ENCODE measurements at places on chromosomes 2 and 18.

GRCh38 chr2:120520929-120521912, 175.3 kb downstream of the INHBB start:
- DNase-seq: peak; percentile 53

DNA sequence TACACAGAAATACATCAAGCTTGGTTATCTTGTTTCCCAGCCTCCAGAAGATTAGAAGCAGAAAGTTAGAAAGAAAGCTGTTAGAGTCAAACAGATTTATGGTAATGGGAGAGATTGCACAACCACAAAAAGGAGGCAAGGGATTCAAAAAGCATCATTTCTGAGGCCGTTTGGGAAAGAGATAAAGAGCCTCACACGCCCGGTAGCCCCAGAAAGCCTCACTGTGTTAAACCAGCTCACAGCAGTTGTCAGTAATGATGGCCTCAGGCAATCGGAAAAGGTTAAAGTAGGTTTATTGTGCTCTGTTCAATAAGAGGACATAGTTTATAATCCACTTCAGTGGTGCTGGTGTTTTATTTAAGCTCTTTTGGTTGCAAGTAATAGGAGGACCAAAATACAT, 111.3 kb downstream of the DCC start:
- DNase-seq: no peak

GRCh38 chr2:179612591-179613298, 248.7 kb downstream of the ZNF385B start:
- DNase-seq: no peak

DNA sequence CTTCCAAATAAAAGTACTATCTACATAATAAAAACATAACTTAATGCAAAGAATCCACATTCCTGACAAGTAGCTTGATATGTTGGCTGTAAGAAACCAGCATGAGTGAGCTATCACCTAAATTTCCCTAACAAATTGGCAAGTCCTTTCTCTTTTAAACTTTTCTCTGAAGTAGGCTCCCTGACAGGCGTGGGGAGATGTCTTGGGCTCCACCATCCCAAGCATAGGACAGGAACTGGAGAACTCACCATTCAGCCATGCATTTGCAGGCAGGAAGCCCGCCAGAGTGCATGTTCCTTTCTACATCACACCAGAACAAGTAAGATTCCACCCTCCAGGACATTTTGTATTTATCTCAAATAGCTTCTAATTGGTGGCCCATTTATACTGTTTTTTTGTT, 921.9 kb upstream of the CELF4 start:
- no peak for DNase-seq

DNA sequence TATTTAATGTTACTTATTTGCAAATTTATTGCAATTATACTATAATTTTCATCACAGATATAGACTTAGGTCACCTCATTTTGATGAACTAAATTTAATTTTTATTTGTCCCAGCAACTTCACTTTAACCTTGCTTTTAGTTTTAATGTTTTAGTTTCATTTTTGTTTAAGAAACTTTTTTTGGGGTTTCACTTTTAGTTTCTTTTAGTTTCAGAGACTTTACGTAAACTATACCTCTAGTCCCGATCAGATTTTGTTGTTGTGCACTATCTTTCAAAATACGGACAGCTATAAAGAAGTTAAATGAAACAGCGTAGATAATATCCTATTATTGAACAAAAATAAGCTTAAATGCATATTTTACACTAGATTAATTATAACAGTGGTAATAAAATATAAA, 460.5 kb downstream of the ERBB4 start:
- no peak for DNase-seq

DNA sequence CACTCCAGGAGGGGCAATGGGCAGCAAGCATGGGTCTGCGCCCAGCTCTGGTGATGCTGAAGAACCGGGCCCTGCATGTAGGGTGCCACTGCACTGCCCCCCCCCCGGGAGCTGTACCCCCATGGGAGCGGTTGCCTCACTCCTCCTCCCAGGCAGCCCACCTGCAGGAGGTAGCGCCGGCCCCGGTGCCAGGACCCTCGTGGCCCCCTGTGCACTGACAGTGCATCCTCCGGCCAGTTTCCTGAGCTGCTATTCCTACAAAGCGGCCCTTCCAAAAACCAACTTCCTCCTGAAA, 109.4 kb downstream of the ZNF516 start:
- no peak for DNase-seq

- no peak for DNase-seq
Observed at GRCh38 chr18:36460854-36461253, 163.3 kb downstream of the FHOD3 start.

GRCh38 chr2:235330775-235331451, 162.9 kb upstream of the AGAP1 start:
- peak; percentile 92 for DNase-seq

GRCh38 chr2:238231251-238231793, 8.5 kb downstream of the HES6 start:
- no peak for DNase-seq

DNA sequence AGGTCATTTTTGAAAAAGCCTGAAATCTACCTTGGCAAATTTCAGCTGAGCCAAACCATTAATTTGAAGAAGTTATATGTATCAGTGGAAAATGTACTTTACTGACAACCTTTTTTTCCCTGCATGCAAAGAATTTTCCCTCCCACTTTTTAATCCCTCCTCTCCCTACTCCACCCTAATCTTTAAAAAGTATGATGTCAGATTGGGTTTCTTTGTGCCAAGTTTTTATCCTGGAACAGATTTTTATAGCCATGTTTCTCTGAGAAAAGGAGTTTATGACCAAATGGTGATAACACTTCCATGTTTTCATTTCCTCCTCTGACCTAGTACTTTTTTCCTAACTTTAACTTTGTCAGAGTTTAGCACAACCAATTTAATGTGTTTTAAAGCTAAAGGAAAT, 250.3 kb upstream of the FOSL2 start:
- DNase-seq: no peak

GRCh38 chr18:54671291-54671881, 80.3 kb downstream of the DYNAP start:
- DNase-seq: peak; percentile 30

DNA sequence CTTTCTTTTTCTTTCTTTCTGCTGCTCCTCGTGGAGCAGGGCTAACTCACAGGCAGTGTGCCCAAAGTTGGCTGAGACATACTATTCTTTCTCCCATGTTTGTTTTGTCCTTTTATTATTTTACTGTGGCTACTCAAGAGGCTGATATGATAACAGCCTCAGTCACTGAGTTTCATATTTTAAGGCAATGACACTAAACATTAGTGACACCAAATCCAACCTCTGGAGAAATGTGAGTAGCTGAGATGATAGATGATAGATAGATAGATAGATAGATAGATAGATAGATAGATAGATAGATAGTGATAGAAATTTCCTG, 45.8 kb upstream of the GLS start:
- no peak for DNase-seq

DNA sequence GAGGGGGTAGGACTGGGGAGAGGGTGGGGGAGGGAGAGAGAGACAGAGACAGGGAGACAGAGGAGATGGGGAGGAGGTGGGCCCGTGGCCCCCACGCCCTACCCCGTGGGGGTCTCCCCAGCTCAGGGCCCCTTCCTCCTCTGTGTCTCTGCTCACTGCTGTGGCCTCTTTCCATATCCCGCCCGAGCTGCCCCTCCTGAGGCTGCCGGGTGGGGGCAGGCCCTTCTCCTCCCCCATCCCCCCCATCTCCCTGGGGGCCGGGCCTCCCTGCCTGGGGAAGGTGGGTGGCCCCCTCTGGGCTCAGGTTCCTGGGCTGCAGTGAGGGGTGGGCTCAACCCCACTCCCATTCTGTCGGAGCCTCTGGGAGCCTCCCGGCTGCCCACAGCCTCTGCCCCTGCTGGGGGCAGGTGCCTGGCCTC, 332 bp upstream of the PDCD1 start:
- no peak for DNase-seq

GRCh38 chr2:14615121-14615520, 17.4 kb upstream of the LRATD1 start:
- no peak for DNase-seq

DNA sequence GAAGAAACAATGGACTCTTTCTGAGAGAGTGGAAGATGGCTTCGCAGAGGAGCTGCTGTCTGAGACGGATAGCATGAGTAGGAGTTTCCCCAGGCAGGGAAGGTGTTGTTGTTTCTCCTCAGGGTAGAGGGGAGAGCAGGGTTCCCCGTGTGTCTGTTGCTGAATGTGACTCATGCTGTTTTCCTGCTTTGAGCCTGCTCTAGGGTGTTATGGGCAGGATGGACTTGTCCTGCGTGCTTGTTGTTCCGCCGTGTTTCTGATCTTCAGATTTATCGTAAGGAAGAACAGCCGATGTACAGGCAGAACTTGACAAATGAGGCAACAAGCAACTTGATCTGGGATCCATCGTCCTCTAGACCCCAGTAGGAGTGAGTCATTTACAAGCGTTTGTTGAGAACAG, 19.7 kb upstream of the MYCN start:
- DNase-seq: no peak

- no peak for DNase-seq
Observed at GRCh38 chr18:23585007-23585871, 1.1 kb downstream of the NPC1 start.

DNA sequence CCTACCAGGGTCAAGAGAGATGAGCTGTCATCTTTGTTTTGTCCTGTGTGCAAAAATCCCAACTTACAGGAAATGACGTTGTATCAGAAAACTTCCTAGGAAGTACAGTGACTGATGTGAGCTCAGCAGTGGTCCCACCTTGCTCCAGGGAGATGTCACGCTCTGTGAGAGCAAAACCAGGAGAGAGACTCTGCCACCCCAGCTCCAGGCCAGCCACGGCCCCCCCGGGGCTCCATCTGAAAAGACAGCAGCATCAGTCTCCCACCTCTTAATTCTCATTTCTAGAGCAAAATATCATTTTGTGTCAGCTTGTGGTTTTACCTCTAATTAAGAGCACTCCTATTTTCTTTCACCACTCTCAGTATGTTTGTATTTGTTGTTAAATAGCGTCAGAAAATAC, 57.5 kb downstream of the MYL12B start:
- no peak for DNase-seq

DNA sequence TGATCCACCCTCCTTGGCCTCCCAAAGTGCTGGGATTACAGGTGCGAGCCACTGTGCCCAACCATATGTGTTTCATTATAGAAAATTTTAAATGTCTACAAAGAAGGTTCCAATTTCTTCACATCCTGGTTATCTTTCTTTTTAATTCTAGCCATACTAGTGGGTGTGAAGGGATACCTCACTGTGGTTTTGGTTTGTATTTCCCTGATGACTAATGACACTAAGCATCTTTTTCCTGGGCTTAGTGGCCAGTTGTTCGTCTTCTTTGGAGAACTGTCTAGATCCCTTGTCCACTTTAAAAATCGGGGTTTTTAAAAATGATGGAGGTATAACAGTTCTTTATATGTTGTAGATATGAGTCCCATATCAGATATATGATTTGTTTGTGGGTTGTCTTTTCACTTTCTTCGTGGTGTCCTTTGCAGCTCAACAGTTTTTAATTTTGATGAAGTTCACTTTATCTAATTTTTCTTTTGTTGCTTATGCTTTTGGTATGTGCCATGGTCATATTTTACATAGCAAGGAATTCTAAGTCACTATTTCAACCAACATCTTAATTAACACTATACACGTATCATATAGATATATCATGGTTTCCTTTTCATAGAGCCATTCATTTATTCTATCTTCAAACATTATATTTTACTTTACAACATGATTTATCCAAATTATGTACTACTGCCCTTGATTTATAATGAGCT, 135.0 kb upstream of the RIOK3 start:
- DNase-seq: no peak

DNA sequence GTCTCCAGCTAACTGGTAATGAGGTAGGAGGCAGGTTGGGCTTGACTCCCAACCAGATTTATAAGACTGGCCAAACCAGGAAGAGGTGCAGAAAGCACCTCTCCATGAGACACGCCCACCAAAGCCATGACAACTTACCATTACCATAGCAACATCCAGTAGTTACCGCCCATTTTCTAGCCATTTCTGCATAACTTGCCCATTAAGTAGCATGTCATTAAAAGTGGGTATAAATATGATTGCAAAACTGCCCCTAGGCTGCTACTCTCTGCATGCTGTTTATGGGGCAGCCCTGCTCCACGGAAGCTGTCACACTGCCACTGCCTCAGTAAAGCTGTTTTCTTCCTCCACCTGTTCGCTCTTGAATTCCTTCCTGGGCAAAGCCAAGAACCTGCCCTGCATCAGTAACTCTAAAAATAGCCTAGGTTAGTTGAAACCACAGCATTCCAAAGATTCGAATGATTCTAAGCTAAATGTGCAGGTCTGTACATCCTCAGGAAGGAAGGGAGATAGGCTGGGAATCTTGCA, 131.9 kb downstream of the ATL2 start:
- no peak for DNase-seq

GRCh38 chr2:236706288-236706687, 136.7 kb downstream of the ACKR3 start:
- DNase-seq: no peak

- no peak for DNase-seq
Observed at GRCh38 chr2:168642873-168643272, 159.6 kb upstream of the NOSTRIN start.

- DNase-seq: no peak
Observed at GRCh38 chr2:50777954-50778353, 254.0 kb downstream of the NRXN1 start.

DNA sequence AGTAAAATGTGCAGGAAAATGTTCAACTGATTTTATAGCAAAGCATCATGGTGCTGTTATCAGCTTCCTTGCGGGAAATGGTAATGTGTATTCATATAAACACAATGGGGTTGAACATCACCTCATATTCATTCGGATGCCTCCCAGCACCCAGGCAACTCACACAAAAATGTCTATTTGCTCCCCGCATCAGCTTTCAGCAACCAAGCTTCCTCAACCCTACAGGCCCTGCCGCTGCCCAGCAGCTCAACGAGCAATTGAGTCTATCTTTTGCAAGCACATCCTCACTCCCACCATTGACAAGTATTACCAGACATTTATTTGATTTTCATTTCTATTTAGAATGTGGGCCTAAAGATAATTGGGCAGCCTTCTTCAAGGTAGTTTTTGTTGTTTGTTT, 2161.4 kb upstream of the PIK3C3 start:
- no peak for DNase-seq

DNA sequence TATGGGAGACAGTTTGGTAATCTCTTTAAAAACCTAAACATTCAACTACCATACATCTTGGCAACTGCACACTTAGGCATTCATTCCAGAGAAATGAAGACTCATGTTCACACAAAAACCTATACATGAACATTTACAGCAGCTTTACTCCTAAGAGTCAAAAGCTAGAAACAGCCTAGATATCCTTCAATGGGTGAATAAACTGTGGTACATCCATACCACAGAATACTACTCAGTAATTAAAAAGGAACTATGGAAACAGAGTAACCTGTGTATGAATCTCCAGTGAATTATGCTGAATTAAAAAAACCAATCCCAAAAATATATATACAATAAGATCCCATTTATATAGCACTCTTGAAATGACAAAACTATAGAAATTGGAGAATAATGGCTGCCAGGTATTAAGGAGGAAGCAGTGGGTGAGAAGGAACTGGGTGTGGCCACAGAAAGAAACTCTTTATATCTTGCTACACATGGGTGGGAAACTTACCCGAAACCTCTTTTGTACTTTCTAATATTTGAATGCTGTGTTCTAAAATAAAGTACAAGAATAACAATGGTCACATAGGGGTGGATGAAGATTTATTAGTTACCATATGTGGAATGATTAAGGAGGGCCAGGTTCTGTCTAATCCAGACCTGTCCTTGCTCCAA, 13.7 kb downstream of the SESTD1 start:
- DNase-seq: no peak

GRCh38 chr2:85235281-85235680, 92.5 kb downstream of the TGOLN2 start:
- no peak for DNase-seq
